Activated T-helper 2 cell treated with anti-CD3 and anti-CD28 coated beads, Interferon-gamma antibody, Interleukin-2, Interleukin-4, amounts not matched to agents 10 μg/mL and 5 μg/mL and 100 μg/mL, durations not matched to agents 14 hours and 24 hours and 36 hours (primary cell): ENCODE measurements at places on chromosomes 5 and 9. TPM values are rescaled to one million over a fixed set of nuclear protein-coding genes. Genes with fewer than 3 reads are reported as not detected.
A peak's percentile ranks its signal among the peaks of the same experiment; 100 is the strongest.

Gene HEMGN
- 0.41 and 0.78 TPM in 2 replicates for total RNA-seq

Gene UBTD2
- 6.6 TPM in 2 replicates for total RNA-seq

Gene ETF1
- 169 and 170 TPM in 2 replicates for total RNA-seq

Gene TAF1L
- not detected in 2 replicates for total RNA-seq

Gene SPATA31C2
- total RNA-seq: not detected in 2 replicates

Gene SPATA31C1
- total RNA-seq: not detected in 2 replicates

Gene TSSK1B
- not detected in 2 replicates for total RNA-seq

Gene TUSC1
- 0.48 TPM in 2 replicates for total RNA-seq

Gene ISOC1
- total RNA-seq: 26.6 and 28.1 TPM in 2 replicates

Gene NLN
- 22.5 and 22.8 TPM in 2 replicates for total RNA-seq

DNA sequence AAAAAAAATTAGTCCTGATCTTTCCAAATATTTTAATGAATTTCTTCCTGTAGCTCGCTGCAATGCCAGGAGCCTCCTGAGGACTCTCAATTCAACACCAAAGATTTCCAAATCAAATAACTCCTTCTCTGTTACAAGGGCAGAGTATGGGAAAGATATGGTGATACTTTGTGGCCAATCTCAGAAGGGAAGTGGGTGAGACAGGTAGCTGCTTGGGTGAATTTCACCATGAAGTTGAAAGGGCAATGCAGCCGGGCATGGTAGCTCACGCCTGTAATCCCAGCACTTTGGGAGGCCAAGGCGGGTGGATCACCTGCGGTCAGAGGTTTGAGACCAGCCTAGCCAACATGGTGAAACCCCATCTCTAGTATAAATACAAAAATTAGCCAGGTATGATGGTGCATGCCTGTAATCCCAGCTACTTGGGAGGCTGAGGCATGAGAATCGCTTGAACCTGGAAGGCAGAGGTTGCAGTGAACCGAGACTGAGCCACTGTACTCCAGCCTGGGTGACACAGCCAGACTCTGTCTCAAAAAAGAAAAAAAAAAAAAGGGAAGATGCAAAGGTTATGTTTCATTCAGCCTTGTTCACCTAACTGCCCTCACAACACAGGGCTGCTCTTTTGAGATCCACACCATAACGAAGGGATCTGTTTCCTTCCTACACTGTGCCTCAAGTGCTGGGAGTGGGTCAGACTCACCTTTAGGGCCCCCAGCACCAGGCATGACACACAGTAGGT is 58.6 kb downstream of the PTPN3 start:
- no peak for DNase-seq

GRCh38 chr9:93427655-93428379 is 23.7 kb upstream of the FAM120A start:
- no peak for DNase-seq

DNA sequence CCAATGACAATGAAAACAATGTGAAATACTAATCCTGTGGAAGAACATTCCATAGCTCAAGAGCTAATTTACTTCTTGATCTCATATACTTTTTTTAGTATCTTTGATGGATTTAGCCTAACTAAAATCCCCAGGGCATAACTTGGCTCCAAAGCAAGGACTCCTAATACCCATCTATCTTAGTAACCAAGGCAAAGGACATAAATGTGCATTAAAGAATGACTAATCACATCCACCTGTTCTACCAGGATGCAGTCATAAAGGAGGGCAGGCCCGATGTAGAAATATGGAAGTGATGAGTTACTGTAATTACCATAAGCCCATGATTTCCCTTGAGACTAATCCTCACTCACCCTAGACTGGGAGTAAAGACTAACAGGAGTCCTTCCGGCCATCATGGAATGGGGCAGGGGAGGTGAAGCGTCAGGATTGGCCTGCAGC is 56.9 kb downstream of the KIF24 start:
- no peak for DNase-seq

DNA sequence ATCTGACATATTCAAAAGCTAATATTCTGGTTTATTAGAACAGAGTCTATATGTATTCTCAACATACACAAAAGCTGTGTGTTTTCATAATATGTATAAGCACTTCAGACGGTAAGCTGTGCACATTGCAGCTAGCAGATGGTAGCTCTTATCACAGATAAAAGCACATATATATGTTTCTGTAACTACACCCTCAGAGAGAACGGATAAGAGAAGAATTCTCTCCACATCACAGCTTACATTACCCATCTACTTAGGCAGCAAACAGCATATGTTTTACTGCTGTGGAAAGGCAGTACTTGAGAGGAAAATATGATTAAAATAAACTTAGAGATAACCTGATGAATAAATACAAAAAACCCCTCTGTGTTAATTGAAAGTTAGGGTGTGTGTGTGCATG is 450.9 kb upstream of the ZNF608 start:
- DNase-seq: no peak

DNA sequence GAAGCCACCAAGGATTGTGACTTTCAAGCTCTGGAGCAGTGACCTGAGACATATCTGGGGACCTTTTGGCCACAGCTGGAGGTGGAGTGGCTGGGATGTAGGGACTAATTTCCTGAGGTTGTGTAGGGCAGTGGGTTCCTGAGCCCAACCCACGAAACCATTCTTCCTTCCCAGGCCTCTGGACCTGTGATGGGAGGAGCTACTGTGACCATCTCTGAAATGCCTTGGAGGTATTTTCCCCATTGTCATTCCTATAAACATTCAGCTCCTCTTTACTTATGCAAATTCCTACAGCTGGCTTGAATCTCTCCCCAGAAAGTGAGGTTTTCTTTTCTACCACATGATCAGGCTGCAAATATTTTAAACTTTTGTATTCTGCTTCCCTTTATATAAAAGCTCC is 172.6 kb downstream of the TUSC1 start:
- DNase-seq: no peak

- no peak for DNase-seq
Measured at GRCh38 chr5:149213264-149213880, 58.3 kb upstream of the AFAP1L1 start.

DNA sequence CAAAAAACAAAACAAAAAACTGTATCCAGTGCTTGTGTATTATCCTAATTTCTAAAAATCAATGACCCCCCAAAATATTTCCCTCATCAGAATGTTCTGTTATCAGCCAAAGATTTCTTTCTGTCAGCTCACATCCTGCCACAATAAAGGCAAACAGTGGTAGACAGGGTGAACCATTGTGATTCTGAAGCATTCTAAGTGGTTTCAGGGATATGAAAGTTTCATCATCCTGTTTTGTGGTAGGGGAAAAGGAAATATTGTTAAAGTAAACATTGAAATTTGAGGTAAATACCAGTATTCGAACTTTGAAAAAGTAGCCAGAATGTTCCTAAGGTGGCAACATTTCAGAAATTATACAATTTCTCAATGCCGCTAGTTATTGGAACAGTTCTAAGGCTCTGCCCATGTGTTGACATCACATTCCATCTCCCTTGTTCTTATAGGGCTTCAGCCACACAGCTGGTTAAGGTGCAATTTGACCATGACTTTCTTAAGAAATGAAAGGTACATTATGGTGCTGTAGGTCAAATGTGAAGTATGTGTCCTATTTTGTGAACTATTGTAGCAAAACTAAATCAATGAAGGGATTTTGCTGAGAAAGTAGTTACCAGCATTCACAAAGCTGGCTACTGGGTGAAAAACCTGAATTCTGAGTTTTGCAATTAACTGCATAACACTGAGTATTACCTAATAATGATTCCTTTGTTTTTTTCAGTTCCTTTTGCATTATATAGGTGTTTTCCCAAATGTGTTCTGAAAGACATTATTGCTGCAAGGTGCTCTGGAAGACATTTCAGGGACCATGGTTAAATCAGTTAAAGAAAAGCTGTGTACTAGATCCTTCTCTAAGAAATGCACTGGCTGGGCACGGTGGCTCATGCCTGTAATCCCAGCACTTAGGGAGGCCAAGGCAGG is 107.6 kb upstream of the RASGRF2 start:
- no peak for DNase-seq

- no peak for DNase-seq
Measured at GRCh38 chr9:127877566-127877998, at the start of gene AK1. AK1 (minus strand) TSS chr9:127877675; CDS start chr9:127874617, 3,058 bp downstream.

DNA sequence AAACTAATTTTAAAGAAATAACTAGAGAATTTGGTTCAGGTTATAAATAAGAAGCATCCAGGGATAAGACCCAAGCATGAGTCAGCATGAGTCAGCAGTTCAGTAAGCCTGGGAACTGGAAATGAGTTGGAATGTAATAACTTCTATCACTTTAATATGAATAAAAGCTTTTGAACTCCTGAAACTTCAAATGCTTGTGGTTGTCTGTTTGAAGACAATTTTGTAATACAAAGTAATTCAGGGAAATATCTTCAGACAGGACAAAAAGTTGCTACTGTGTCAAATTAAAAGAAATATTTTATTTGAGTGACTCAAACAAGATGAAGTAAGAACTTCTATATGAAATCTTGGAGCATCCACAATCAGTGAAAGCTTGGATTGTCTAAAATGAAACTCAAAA is 331.2 kb upstream of the DAB2 start:
- no peak for DNase-seq

DNA sequence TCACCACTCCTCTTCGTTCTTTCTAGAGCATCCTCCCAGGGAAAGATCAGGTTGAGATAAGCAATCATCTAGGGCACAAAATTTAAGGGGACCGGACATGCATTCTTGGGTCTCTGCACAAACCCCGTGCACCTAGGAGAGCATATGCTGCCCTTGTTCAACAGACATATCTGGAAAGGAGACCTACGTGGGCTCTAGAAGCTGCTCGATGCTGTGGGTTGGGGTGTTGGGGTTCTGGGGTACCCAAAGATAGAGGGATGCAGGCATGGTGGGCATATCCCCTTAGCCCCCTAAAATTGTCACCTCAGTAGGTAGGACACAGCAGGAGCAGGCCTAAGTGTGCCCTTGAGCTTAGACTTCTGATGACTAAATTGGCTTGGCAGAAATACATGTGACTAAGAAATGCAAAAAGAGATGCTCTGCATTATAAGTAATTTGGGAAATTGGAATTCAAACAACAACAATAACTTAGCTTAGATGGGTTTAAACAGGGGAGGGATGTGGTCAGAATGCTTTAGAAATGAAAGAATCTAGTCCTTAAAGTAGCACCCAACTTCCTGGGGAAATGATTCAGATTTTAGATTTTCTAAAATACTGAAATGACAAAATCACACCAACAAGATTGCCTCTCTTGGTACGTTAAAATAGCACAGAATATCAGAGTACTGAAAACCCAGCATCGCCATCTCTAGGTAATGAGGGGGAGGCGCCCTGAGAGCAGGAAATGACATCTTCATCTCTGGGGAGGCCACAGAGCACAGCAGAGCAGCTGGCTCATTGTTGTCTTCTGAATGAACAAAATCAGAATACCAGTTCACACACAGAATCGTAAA is 172.3 kb downstream of the GNA14 start:
- peak; percentile 63 for DNase-seq

DNA sequence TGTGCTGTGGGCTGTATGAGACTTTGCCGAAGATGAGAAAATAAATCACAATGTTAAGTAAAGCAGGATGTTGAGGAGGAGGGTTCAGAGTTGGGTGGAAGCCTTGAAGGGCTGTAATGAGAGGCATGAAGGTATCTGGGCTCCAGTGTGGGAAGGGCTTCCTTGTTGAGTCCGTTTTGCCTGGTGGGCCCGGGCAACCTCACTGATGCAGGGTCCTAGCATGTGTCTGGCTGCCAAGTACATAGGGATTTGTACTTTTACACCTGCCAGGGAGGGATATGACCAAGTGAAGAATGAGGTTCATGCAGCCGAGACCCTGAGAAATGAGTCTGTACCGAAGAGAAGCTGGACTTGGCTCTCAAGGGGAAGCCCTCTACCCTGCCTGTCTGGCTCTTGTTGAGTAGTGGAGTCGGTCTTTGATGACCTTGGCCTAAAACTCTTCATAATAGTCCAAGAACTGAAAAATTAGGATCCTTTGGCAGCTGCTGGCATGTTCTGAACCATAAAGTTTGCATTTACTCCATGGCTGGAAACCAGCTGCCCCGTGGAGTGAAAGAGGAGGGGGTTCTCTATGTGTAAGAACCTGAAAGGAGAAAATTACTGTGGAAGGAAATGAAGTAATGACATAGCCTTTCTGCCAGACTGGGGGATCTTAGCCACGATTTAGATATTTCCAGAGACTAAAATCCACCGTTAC is 59.0 kb upstream of the DPYSL3 start:
- DNase-seq: no peak

- no peak for DNase-seq
Measured at GRCh38 chr5:61840361-61840760, 465.6 kb upstream of the KIF2A start.

- no peak for DNase-seq
Measured at GRCh38 chr5:135714126-135714894, 120.2 kb upstream of the SLC25A48 start.

DNA sequence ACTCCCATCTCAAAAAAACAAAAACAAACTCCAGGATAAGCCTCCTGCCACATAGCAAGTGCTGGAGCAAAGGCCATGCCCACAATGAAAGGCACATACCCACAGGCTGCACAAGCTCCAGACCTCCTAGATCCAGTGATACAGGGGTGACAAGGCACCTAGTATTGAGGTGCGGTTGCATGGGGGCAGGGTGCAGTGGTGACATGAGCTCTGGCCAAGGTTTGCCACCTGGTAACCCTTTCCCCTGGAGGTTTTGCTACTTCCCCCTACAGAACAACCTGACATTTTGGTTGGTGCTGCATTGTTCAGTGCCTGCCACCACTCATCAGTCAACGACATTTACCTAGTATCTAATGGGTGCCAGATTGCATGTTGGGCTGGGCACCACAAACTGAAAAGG is 14.5 kb downstream of the CDKN2AIPNL start:
- no peak for DNase-seq

DNA sequence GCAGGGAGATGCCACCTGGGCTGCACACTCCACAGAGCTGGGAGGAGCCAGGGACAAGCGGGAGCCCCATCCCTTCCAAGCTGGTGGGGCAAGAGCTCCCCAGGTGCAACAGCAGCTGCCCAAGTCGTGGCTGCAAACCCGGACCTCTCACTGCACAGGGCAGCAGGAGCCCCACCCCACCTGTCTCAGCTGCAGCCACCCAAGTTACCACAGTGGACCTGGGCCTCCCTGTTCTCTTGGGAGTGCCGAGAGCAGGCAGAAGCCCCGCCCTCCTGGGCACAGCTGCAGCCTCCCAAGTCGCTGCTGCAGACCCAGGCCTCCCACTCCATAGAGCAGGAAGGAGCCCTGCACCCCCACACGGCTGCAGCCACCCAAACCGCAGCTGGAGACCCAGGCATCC is 374.1 kb upstream of the ACO1 start:
- DNase-seq: no peak

DNA sequence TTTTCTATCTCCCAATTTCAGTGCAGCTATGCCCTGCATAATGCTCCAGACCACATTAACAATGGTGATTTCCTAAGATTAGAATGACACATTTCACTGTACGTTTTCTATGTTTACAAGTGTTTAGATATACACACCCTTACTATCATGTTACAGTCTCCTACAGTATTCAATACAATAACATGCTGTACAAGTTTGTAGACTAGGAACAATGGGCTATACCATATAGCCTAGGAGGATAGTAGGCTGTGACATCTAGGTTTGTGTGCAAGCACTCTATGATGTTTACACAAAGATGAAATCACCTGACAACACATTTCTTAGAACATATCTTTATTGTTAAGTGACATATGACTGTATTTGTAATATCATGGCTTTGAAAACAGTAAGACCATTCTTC is 1435.6 kb upstream of the NUDT12 start:
- DNase-seq: no peak

- no peak for DNase-seq
Measured at GRCh38 chr5:133934311-133934710, 34.1 kb downstream of the C5orf15 start.

- DNase-seq: peak; percentile 54
Measured at GRCh38 chr9:137550231-137550621, at the start of gene PNPLA7. PNPLA7 (minus strand) TSS chr9:137550402; CDS start chr9:137550197, 205 bp downstream.
